ENCODE measurements at places on chromosomes 3 and 15. TPM values are rescaled to one million over a fixed set of nuclear protein-coding genes. Genes with fewer than 3 reads are reported as not detected.

ACKR2 gene
- 1.7 TPM for polyA plus RNA-seq

GOLGA8G gene
- polyA plus RNA-seq = 0.13 TPM

CASR gene
- not detected for polyA plus RNA-seq

CISH gene
- 22.8 TPM for polyA plus RNA-seq

FAH gene
- 47.6 TPM for polyA plus RNA-seq

MYO5A gene
- polyA plus RNA-seq = 40.2 TPM

RRP9 gene
- polyA plus RNA-seq = 14.6 TPM

MYLK gene
- 332 TPM for polyA plus RNA-seq

CLDN16 gene
- 0.05 TPM for polyA plus RNA-seq
